Activated T-cell treated with anti-CD3 and anti-CD28 coated beads for 4 hours (primary cell): ENCODE measurements at places on chromosomes 1 and 21.
A peak's percentile ranks its signal among the peaks of the same experiment; 100 is the strongest.

- no peak for DNase-seq
These were observed 2063.9 kb downstream of the MRPL39 start for GRCh38 chr21:23543333-23543732.

- peak; percentile 66 for DNase-seq
These were observed 9.8 kb upstream of the PHACTR4 start for GRCh38 chr1:28359592-28360239.

DNA sequence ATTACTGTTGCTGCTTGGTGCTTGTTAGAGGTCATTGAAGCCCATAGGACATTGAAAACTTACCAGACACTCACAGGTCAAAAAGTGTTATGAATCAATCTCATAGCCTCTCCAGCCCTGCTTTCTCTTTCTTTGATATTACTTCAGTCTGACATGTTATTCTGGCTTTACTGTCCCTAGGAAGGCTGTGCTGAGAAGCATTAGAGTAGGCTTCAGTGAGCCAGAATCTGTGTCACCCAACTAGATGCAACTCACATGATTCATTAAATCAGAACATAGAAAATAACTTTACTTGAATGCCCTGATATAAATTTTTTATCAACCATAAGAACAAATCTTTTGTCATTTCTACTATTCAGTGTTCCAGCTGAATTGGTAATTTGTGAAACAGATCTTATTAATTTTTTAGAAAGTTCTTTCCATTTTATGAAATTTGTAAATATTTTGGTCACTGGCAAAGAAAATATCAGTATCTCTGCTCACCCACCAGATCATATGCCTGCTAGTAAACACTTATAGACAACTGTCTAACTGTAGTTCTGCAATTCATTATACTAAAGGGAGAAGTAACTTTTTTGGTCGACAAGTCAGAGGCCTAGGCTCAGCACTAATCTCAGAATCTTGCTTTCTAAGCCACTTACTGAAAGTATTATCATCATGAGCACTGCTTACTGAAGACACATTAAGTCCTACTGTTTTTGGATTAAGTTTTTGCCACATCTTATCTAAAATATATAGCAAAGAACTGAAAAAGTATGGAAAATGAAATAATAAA lies 48.2 kb downstream of the RPAP2 start:
- DNase-seq, result no peak

DNA sequence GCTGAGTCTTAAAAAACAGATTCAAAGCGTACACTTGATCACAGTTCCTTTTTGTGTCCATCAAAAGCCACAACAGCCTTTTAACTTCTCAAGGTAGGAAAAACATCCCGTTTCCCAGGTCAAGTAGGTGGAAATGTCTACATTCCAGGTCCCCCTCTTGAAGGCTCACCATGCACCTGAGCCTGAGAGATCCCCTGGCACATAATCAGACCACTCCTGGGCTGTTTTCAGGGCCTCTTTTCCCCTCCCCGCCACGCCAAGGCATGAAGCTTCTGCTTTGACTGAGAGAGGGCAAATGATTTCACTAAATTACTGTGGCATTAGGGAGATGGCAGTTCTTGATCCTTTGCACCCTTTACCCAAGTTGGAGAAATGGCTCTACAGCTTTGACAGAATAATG lies 21.7 kb downstream of the CNN3 start:
- no peak for DNase-seq

DNA sequence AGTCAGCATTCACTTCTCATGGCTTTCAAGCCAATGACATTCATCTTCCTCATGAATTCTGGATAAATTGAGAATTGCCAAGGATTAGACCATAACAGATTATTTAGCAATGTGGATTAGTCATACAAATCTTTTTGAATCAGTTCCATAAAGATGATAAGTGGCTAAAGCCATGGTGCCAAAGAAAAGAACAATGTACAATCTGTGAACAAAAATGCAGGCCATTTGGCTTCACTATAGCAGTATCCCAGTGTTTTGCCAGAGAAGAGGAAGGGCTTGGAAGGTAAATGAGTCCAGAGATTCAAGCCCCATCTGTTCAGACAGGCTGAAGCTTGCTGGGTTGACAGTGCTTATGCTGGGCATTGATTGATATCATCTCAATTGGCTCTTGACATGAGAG lies 376.4 kb upstream of the LRRC7 start:
- DNase-seq, result no peak

DNA sequence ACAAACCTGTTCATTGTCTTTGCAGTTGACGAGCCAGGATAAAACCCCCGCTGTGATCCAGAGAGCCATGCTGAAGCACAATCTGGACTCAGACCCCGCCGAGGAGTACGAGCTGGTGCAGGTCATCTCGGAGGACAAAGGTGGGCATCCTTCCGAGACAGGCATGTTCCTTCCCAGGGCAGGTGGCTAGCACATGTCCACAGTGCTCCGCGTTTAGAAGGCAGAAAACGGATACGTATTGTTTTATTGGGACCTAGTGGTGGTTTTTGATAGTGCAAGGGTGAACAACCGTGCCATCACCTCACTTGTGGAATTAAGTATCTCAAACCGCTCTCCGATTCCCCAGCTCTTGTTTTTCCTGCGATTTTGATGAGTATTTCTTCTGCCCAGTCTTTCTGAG lies 115.3 kb downstream of the COLGALT2 start:
- no peak for DNase-seq

DNA sequence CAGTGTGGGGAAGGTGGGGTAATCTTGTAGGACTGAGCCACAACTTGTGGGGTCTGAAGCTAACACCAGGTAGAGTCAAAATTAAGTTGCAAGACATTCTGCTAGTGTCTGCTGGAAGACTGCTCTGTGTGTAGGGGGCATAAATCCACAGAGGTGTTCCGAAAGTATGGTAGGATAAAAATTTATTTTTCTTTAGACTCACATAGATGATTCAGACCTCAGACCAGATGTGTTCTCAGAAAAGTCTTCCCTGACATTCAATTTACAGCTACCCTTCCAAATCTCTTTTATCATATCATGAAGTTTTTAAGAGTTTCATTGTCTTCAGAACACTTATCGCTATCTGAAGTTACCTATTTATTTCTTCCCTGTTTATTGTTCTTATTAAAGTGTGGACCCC lies 21.3 kb downstream of the DUSP10 start:
- DNase-seq, result no peak

- peak; percentile 11 for DNase-seq
These were observed 127.5 kb upstream of the C1orf174 start for GRCh38 chr1:4027492-4028138.

DNA sequence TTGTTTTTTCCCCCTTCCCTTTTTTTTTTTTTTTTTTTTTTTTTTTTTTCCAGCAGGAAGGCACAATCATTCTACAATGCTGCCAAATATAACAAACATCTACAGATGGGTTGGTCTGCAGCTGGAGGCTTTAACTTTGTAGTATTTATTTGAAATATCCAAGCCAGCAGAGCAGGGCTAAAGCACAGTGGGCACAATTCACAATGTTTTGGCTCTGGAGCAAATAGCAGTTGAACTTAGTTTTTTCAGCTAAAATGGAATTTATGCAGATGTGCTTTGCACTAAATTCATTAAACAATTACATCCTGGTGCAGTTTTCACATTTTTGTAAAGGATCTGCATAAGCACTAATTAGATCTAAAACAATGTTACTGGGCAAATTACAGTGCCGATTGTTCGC lies 39.8 kb upstream of the ZBTB18 start:
- DNase-seq, result no peak

DNA sequence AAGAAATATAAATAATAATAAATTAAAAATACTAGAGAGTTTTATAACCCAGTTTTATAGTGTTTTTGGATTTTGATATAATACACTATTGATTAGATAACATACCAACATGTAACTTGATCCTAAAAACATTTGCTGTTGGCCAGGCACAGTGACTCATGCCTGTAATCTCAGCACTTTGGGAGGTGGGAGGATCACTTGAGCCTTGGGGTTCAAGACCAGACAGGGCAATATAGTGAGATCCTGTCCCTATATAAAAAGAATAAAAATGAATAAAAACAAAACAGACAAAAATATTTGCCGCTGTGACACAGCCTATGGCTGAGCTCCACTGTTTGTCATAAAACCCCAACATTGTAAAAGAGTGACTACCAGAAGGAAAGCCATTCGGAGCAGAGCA lies 26.1 kb downstream of the VPS13D start:
- DNase-seq, result no peak

- no peak for DNase-seq
These were observed 21.3 kb upstream of the MAPKAPK2 start for GRCh38 chr1:206663362-206663761.

DNA sequence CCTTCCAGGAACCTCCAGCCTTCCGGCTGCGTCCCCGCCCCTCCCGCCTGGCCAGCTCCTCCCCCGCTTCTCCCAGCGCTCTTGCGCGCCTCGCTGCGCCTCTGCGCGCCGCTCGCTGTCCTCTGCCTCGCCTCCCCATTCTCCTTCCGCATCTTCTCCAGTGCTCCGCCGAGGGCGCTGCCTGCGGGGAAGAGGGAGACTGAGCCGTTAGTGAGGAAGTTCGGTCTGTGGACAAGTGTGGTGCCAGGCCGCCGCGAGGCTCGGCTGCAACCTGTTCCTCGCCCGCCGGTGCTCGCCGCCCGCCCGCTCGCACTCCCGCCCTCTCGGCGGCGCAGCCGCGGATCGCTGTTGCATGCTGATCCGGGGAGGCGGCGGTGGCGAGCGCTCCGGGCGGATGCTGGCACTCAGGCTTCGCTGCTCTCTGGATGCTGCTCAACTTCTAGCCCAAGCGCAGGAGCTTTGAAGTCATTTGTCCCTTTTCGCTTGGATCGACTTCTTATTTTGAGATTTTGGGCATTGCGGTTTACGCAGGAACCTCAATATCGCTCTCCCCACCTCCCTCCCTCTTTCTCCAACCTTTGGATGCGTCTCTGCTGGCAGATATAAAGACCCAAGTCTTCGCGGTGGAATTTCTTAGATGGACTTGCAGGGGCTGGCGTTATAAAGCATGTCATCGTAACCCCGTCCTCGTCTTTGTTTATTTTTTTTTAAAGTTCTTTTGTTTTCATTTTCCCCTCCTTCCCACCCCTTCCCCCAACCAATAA lies 614 bp upstream of the CACNA1E start:
- no peak for DNase-seq

- DNase-seq, result no peak
These were observed 33.5 kb upstream of the ITPKB start for GRCh38 chr1:226772446-226773139.

GRCh38 chr1:184507604-184508280 lies 120.9 kb downstream of the C1orf21 start:
- no peak for DNase-seq

DNA sequence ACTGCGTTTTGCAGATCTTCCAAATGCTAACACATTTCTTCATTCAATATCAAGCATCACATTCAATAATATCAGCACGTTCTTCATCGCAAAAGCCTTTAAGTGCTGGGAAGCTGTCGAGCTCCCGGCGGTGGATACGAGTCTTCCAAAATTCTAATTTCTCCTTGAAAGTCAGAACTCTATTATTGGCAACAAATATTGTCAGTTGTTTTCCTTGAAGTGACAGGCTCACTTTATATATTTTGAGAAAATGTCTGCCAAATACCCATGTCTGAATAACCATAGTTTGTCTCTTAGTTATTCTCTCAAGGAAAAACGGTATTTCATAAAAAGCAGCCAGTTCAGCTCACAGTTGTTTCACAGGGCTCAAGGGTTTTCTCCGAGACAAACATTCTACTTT lies 226.2 kb upstream of the C1orf174 start:
- no peak for DNase-seq
